ENCODE measurements at places on chromosomes 1 and 21.

GRCh38 chr1:44677201-44677766 lies 2.8 kb downstream of the ARMH1 start:
- DNase-seq, result no peak

DNA sequence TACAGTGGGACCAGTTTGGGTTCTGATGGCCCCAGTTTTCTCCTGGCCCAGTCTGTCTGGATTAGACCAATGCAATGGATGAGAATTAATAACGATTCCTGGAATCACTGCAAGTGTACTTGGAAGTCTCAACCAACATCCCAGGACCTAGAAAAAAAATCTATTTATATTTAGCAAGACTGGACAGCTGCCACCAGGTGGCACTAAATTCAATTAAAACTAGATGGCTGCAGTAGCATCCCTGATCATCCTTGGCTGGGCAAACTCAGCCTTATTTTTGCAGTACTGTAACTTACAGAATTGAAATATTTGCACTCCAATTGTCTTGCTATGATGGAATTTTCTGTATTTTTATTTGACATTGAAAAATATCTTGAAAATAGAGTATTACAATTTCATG lies 165.7 kb downstream of the NCAM2 start:
- no peak for DNase-seq

GRCh38 chr1:223716302-223716862 lies 4.0 kb downstream of the CAPN2 start:
- peak; percentile 31 for DNase-seq

GRCh38 chr21:14875704-14876523 lies 188.9 kb downstream of the NRIP1 start:
- no peak for DNase-seq

- DNase-seq, result no peak
These were observed 30.3 kb downstream of the PRDM2 start for GRCh38 chr1:13730291-13730690.

- DNase-seq, result no peak
These were observed 909.1 kb downstream of the NCAM2 start for GRCh38 chr21:21907271-21907670.

DNA sequence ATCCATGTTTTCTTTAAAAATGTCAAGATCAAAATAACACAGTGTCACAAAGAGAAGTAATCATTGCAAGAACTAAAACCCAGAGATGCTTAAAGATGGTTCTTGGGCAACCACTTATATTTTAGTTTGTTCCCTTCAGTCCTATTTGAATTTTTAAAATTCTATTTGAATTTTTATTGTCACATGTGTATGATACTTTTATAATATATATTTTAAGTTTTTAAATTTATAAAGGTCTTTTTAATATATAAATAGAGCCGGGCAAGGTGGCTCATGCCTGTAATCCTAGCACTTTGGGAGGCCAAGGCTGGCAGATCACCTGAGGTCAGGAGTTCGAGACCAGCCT lies 22.3 kb upstream of the DISC1 start:
- no peak for DNase-seq

- DNase-seq, result no peak
These were observed 3.0 kb downstream of the EPS15 start for GRCh38 chr1:51515982-51516648.

- no peak for DNase-seq
These were observed 448.3 kb downstream of the PTPRC start for GRCh38 chr1:199087144-199087543.

DNA sequence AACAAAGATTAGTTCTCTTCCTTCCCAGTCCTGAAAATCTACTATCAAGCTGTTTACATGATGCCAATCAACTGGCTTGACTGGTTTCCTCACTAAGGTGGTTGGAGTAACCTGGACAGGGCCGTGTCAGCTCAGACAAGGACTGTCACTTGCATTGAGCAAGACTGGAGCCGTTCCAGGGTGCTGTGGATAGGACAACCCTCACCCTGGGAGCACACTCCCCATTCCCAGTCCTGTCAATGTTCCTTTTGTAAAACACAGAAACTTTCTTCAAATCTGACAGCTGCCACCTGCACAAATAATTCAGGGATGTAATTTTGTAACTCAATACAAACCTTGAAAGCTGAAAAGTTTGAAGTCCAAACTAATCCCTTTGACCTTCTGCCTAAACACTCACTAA lies 31.4 kb downstream of the PLPP3 start:
- DNase-seq, result no peak

- DNase-seq, result no peak
These were observed 40.1 kb downstream of the TMEM200B start for GRCh38 chr1:29083317-29084195.

- DNase-seq, result no peak
These were observed 28.3 kb upstream of the PEF1 start for GRCh38 chr1:31672986-31673385.

DNA sequence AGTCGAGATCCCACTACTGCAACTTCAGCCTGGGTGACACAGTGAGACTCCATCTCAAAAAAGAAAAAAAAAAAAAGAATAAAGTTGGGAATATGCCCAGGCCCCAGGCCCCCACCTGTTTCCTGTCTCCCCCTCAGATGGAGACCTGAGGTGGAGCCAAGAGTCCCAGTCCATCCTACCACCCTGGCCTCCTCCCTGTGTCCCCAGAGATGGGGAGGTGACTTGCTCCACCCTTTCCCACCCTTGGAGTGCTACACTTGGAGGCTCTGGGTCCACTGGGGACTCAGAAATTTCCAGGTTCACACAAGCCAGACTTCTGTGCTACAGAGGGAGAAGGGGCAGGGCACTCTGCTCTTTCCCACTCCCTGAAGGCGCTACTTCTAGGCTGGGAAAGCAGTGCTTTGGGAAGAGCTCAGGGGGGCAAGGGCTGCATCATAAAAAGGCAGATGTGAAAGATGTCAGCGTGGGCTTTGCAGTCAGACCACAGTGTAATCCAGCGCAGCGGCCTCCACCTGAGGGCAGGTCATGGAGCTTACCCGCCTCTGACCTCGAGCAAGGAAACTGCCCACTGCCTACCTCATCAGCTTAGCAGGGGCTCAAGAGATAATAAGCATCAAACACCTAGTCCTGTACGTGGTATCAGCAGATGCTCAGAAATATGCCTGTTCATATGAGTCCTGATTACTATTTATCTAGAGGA lies 13.4 kb downstream of the TMEM63A start:
- DNase-seq, result no peak

GRCh38 chr1:45854724-45855123 lies 51.3 kb downstream of the MAST2 start:
- DNase-seq, result no peak

DNA sequence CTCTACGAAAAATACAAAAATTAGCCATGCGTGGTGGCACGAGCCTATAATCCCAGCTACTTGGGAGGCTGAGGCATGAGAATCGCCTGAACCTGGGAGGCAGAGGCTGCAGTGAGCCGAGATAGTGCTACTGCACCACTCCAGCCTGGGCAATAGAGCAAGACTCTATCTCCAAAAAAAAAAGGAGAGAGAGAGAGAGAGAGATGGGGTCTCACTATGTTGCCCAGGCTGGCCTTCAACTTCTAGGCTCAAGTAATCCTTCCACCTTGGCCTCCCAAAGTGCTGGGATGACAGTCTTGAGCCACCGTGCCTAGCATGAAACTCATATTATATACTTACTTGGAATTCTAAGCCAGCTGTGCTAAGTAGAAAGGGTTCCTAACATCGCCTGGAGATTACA lies 29.7 kb downstream of the PSMB2 start:
- DNase-seq, result no peak

DNA sequence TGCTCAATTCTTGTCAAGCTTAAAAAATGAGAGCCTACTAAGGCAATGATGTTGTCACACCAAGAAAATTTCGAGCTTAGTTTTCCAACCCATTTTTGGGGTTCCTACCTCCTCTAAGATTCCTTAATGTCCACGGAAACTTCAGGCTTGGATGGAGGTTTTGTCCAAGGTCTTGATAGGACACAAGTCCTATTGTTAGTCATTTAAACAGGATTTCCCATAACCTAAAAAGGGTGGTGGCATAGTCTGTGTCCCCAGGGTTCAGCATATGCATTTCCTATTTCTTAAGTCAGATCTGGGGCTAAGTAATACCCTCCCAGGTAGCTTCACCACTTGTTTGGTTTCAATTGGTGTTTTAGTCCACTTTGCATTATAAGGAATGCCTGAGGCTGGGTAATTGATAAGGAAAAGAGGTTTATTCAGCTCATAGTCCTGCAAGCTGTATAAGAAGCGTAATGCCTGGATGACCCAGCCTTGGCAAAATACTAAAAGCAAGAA lies 10.9 kb upstream of the PADI2 start:
- DNase-seq, result no peak

DNA sequence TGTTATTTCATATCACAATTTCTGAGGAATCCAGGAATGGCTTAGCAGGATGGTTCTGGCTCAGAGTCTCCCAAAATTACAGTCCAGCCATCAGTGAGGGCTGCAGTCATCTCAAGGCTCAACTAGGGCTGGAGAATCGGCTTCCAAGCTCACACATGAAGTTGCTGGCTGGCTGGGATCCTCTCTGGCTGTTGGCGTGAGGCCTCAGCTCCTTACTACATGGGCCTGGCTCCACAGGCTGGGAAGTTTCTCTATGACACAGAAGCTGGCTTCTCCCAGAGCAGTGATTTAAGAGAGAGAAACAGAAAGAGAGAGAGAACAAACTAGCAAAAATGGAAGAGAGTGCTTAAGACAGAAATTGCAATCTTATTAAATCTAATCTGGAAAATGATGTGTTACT lies 38.8 kb upstream of the RGS8 start:
- no peak for DNase-seq

DNA sequence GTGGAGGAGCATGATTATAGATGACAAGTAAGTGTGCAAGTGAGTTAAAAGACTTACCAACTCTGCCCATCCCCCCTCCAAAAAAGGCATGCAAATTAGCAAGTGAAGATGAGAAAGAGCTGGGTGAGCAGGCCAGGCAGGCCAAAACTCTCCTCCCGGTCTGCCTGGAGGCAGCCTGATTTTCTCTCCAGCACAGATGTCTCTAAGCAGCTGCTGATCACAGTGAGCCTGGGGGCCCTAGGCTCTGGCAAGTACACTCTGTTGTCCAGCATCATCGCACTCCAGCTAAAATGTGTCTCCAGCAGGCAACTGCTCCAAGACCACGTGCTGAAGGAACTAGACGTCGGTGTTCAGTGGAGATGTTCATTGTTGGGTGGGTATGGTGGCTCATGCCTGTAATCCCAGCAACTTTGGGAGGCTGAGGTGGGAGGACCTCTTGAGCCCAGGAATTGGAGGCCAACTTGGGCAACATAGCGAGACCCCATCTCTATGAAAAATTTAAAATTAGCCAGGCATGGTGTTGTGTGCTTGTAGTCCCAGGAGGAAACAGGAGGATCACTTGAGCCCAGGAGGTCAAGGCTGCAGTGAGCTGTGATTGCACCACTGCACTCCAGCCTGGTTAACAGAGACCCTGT lies 56.7 kb upstream of the PUM1 start:
- no peak for DNase-seq

DNA sequence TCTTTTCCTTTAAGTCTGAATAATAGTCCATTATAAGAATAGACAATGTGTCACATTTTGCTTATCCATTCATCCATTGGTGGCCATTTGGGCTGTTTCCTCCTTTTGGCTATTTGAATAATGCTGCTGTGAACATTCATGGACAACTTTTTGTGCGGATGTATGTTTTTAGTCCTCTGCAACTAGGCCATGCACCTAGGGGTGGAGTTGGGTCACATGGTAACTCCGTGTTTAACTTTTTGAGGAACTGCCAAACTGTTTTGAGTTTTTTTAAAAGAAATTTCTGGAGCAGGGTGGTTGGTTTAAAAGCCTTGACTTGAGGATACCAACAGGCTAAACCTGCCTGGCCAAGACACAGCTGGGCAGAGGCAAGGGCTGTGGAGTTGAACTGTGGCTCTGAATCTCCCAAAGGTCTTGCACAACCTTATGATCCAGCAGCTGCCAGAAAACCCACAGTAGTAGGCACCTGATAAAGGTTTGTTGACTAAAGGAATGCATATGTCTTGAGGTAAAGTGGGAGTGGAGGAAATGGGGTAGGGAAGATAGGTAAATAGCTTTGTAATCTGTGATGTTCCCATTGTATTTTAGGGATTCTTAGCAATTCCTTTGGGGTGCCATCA lies 5.6 kb upstream of the RPTN start:
- DNase-seq, result no peak

- no peak for DNase-seq
These were observed 267.7 kb downstream of the AKT3 start for GRCh38 chr1:243582326-243582725.

GRCh38 chr1:22814176-22815042 lies 103.8 kb downstream of the EPHB2 start:
- no peak for DNase-seq

- no peak for DNase-seq
These were observed 1.7 kb downstream of the PTPRU start for GRCh38 chr1:29237852-29238619.

DNA sequence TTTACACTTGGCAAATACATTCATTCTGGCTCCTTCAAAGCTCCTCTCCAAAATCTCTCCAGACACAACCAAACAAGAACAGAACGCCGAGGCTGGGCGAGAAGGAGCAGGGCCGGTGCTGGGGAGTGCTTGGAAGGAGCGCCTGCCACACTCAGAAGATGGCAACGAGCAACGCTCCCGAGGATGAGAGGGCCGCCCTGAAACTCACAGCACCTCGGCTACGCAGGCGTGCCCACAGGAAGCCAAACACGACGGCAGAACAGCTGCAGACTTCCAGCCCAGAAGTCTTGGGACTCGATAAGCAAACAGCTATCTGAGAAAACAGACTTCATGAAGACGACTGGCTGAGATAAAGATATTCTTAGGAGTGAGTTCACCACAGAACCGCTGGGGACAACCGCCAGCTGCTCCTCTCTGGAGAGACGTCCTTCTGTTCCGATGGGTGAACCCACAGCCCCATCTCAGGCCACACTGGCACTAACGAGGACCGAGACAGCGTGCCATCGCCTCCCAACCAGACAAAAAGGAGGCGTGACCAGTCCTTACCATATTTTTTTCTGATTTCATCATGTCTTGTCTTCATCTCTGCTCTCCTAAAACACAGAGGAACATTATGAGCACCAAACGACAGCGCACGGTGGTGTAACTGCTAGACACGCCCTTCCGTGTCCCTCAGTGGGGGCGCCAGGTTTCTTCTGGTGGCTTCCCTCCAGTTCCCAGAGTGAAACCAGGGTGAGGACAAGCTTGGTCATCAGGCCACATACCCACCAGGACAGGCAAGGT lies 18.6 kb downstream of the PTTG1IP start:
- peak; percentile 38 for DNase-seq

- no peak for DNase-seq
These were observed 6.2 kb downstream of the SIM2 start for GRCh38 chr21:36704958-36705678.

- no peak for DNase-seq
These were observed 5.8 kb downstream of the OR14I1 start for GRCh38 chr1:248696774-248697173.

GRCh38 chr1:160437432-160438316 lies 37.3 kb downstream of the VANGL2 start:
- no peak for DNase-seq

DNA sequence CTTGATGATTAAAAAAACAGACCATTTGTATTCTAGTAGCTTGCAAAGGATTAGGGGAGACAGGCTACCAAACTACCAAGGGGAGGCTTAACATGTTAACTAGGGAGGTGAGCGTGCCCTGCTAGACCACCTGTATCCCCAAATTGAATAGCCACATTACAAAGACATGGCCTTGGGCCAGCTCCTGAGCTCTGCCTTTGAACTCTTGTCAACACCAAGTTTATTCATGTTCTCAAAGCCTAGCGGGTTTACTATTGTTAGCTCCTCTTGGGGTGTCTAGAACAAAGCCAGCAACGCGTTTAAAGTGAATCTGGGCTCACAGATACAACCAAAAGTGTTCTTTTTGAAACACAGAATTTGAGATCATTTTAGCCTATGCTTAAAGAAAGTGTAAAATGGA lies 36.3 kb downstream of the SMYD2 start:
- DNase-seq, result no peak

GRCh38 chr1:30447080-30447479 lies 276.3 kb downstream of the MATN1 start:
- DNase-seq, result no peak
